T-helper 2 cell (primary cell): ENCODE measurements at places on chromosomes 5 and 9.

DNA sequence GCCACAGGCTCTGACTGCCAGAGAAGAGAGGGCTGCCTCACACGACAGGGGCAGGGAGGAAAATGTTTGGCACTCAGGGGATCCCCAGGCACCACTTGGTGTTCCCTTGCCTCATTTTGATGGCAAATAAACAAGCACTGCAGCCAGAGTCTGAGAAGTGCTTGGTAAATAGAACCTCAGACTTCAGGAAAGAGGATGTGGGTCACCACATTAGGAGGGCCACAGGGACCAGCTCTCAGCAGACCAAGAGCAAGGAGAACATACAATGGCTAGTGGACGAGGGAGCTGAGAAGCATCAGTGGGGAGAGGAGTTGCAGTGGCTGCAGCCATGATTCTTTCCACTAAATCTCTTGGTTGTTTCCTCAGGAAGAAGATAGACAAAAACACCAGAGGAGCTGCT is 413.9 kb downstream of the GADD45G start:
- no peak for DNase-seq

DNA sequence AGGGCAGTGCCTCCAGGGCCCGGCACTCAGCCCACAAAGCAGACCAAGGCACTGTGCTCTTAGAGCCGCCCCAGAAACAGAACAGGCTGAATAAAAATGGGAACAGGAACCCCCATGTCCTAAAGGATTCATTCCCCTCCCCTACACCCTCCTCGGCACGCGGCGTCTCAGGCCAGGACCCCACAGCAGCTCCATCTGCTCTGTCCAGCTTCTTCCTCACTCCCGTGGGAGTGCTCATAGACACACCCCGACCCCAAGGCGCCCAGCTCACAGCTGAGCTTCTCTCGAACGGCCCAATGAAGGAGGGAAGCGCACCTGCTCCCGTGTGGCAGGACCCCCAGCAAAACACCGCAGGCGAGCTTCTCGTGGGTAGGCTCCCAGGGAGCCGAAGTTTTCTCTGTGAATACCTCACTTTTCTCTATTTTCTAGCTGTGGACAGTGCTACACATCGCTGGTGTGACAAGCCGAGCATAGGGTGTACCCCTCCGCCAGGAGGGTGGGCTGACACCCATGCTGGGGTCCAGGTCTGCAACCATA is 15.4 kb upstream of the QSOX2 start:
- no peak for DNase-seq

- DNase-seq: no peak
Measured at GRCh38 chr5:142059304-142059940, 46.6 kb upstream of the GNPDA1 start.

GRCh38 chr9:79120941-79121340 is 450.8 kb upstream of the TLE4 start:
- DNase-seq: no peak

- DNase-seq: peak; percentile 32
Measured at GRCh38 chr9:76456202-76456926, 2.6 kb upstream of the GCNT1 start.

GRCh38 chr5:111790295-111790694 is 33.3 kb upstream of the NREP start:
- no peak for DNase-seq

GRCh38 chr9:130682421-130683121 is 11.0 kb upstream of the EXOSC2 start:
- peak; percentile 45 for DNase-seq

- DNase-seq: no peak
Measured at GRCh38 chr9:134552349-134552990, 89.1 kb upstream of the COL5A1 start.

GRCh38 chr5:95591490-95591901 is 28.4 kb upstream of the GPR150 start:
- DNase-seq: no peak

- DNase-seq: no peak
Measured at GRCh38 chr5:160961038-160961437, 109.0 kb upstream of the ATP10B start.

GRCh38 chr5:105836268-105836667 is 1834.5 kb downstream of the EFNA5 start:
- DNase-seq: no peak

- DNase-seq: no peak
Measured at GRCh38 chr9:125754096-125754495, 6.9 kb downstream of the PBX3 start.
